ENCODE measurements at places on chromosomes 2 and 18.

DNA sequence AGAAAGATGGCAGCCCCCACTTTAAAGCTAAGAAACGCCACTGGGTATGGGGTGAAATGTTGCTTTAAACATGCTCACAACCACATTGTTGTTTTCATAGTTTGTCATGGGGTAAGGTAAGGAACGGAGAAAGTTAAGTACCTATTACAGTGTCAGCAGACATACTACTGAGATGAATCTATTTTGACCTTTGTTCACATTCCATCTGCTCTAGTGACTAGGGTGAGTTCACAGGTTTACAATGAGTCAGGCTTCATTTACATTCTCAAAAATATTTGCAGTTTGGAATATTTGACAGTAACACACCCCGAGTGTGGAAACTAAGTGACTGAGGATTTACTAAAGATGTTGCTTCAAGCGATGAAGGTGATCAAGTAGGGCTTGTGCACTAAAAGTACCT is 428.7 kb upstream of the ACVR2A start:
- no peak for DNase-seq

DNA sequence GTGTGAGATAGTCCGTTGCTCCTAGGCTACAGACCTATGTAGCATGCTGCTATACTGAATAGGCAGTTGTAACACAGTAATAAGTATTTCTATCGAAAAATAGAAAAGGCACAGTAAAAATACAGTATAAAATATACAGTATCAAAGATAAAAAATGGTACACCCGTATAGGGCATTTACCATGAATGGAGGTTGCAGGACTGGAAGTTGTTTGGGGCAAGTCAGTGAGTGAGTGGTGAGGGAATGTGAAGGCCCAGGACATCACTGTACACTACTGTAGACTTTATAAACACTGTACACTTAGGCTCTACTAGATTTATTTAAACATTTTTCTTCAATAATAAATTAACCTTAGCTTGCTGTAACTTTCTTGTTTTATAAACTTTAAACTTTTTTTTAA is 3.5 kb downstream of the MAP3K20 start:
- DNase-seq, result no peak

DNA sequence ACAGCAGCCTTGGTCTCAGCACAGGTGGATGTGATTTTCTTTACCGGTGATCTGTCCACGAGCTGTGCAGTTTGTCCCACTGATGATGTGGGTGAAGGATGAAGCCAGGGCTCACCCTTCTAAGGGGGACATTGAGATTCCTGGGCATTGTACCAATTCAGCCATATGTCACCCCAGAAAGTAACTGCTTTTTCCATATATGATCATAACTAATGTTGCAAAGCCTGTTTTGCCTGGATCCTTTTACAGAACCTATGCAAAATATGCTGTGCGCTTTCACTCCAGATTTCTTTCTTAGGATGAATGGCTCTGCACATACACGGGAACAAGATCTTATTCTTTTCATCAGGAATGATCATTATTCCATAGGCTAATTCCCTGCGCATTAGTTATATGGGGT is 96.9 kb upstream of the POU3F3 start:
- no peak for DNase-seq

GRCh38 chr2:191061381-191061980 is 47.5 kb upstream of the STAT1 start:
- no peak for DNase-seq

- peak; percentile 40 for DNase-seq
These were observed 212.4 kb downstream of the RPIA start for GRCh38 chr2:88903749-88904353.

DNA sequence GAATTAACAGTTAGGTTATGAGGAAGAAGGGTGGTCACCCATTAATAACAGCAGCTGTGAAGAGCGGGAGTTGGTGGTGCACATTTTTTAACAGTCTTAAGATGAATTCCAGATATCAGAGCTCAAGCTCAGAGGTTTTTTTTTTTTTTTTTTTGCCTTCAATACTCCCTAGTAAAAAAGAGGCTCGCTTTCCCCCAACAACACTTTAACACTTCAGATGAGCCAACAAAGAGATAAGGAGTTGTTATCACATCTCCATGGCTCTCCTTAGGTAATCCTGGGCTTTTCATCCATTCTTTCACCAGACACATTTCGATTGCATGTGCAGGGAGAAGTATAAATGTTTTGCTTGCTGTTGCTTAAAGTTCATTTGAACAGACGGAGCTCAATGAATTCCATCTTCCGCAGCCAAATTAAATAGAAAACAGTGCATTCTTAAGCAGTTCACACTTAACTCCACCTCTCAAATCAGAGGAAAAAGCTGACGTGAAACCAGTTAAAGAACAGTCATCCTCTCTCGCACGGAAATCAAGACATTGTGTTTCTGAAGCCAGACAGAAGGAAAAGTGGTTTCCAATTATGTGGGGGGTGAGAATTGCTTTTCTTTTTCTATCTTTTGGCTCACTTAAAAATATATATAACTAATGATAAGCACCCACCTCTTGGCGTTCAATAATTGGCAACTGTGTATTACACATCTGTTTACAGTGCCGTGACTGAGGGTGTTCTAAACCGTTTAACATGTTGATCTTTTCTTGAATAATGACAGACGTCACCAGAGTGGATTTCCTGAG is 118.2 kb downstream of the ZNF521 start:
- no peak for DNase-seq

All from endothelial cell (in vitro differentiated cells).